Kidney (tissue), 22 donors: ENCODE measurements at places on chromosomes 4 and X. TPM values are rescaled to one million over a fixed set of nuclear protein-coding genes. Genes with fewer than 3 reads are reported as not detected.

The MAOB gene
- 91.8 TPM for polyA plus RNA-seq

The SERPINA7 gene
- polyA plus RNA-seq, result 1.2 TPM

The UGT2B10 gene
- not detected for polyA plus RNA-seq

The GPRASP1 gene
- 4.8 TPM for polyA plus RNA-seq

The SSX2B gene
- not detected for polyA plus RNA-seq
